ENCODE measurements at places on chromosomes 3 and 15. TPM values are rescaled to one million over a fixed set of nuclear protein-coding genes. Genes with fewer than 3 reads are reported as not detected.
A peak's percentile ranks its signal among the peaks of the same experiment; 100 is the strongest.

- no peak for DNase-seq
These were observed 5.8 kb downstream of the SLC12A6 start for GRCh38 chr15:34331809-34332208.

Gene GHSR
- total RNA-seq = not detected

GRCh38 chr3:13072600-13073325 is 466 bp downstream of the IQSEC1 start:
- no peak for DNase-seq

GRCh38 chr3:115989684-115990421 is 366.5 kb downstream of the GAP43 start:
- DNase-seq = no peak

- DNase-seq = no peak
These were observed 43.2 kb upstream of the TSEN2 start for GRCh38 chr3:12440927-12441714.

Gene SLC9C1
- not detected for total RNA-seq

DNA sequence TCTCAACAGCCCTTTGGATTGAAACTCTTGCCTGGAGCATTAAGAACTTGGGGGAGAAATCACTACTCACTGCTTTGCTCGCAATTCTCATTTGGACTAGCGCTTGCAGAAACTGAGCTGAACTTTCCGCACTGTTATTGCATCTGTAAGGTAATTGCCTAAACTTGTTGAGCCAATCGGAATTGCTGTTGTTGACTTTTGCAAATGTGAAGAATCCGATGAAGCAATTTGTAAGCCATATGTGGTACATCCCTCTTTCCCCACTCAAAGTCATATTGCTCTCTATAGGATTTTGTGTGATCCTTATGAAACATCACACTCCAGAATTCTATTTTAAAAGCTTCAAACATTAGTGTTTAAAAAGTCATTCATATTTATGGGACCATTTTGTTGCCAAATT is 191.7 kb upstream of the GBE1 start:
- no peak for DNase-seq

Gene OIP5
- total RNA-seq = 21.6 TPM

DNA sequence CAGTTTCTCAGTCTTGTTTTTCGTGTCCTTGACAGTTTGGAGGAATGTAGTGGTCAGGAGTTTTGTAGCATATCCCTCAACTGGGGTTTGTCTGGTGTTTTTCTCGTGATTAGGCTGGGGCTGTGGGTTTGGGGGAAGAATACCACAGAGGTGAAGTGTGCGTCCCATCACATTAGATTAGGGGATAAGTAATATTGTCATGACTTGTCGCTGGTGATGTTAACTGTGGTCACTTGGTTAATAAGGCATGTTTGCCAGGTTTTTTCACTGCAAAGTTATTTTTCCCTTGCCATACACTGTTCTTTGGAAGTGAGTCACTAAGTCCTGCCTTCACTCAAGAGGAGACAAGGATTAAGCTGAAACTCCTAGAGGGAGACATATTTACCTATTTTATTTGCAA is 39.1 kb downstream of the PAK2 start:
- DNase-seq = no peak

Gene NRG4
- not detected for total RNA-seq

Gene PDZRN3
- not detected for total RNA-seq

- DNase-seq = no peak
These were observed 944 bp downstream of the SLITRK3 start for GRCh38 chr3:165195241-165195639.

GRCh38 chr3:127182431-127182830 is 10.5 kb upstream of the PRR23E start:
- DNase-seq = no peak

DNA sequence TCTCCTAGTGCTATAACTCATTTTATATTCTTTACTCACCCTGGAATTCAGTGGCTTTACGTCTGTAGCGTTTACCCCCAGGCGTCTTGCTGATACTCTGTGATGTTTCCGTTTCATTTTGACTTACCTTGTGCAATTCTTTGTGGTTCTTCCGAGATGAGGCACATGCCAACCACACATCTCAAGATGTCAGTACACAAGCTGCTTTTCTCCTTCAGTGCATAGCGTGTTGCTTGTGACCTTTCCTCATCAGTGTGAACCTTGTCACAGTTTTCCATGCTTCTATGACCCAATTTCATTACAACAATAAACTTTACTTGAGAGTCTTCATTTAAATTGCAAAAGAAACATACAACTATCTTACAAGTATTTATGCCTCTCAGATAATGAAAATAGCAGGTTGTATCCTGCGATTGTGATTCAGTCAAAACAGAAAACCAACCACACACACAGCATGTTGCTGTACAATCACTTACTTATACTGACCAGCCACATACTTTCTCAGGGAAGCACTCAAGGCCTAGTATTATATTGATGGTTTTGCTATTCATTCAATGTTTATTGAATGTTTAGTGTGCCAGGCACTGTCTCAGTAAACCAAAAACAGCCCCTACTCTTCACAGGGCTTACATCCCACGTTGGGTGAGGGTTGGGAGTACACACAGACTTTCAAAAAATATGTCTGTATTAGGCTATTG is 4.6 kb upstream of the TBL1XR1 start:
- peak; percentile 65 for DNase-seq

Gene IGSF11
- 0.10 TPM for total RNA-seq

GRCh38 chr3:27666708-27667107 is 55.4 kb downstream of the EOMES start:
- DNase-seq = no peak

DNA sequence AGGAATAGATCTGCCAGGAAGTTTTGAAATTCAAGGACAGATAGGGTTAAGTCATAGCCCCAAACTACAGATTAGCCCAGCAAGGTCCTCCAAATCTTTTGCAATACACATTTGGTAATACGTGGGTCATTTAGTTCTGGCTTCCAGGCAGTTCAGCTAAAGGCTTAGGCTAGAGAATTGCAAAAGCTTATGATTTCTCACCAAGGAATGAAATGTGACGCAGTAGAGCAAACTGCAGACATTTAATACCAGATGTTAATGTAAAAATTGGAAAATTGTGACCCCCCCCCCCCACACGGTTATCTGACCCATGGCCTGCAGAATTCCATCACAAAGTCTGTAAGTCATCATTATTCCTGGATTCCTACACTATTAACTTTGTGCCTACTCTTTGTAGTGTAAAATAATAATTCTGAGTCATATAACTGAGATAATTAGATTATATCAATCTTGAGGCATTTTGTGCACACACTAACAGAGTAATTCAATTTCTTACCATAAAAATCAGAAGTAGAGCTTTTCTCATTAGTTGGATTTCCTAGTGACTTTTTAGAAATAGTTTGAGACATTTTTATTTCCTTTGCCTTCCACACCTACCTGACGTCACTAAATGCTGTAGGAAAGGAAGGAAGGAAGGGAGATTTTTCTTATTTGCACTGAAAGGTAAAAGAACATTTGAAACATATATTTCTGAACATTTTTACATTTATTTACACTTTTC is 235.2 kb downstream of the DTWD1 start:
- no peak for DNase-seq

- no peak for DNase-seq
These were observed 558.7 kb downstream of the MAGI1 start for GRCh38 chr3:65479990-65480389.

DNA sequence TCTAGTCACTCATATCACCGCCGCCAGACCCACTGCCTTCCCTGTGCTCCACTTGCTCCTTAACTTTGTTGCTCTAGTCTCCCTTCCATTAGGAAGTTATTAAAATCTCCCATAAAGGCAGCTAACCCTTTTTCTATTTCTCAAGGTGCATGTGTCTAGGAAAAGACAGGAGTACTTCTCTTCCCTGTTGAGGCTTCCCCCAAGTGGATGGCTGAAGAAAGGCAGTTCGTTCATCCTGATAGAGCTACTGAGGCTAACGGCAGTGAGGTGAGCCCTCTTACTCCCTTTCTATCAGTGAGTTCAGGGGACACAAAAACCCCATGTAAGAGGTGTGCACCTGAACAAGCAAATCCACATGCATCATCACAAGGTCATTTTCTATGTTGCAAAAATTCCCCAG is 397.8 kb downstream of the IGSF11 start:
- DNase-seq = no peak

DNA sequence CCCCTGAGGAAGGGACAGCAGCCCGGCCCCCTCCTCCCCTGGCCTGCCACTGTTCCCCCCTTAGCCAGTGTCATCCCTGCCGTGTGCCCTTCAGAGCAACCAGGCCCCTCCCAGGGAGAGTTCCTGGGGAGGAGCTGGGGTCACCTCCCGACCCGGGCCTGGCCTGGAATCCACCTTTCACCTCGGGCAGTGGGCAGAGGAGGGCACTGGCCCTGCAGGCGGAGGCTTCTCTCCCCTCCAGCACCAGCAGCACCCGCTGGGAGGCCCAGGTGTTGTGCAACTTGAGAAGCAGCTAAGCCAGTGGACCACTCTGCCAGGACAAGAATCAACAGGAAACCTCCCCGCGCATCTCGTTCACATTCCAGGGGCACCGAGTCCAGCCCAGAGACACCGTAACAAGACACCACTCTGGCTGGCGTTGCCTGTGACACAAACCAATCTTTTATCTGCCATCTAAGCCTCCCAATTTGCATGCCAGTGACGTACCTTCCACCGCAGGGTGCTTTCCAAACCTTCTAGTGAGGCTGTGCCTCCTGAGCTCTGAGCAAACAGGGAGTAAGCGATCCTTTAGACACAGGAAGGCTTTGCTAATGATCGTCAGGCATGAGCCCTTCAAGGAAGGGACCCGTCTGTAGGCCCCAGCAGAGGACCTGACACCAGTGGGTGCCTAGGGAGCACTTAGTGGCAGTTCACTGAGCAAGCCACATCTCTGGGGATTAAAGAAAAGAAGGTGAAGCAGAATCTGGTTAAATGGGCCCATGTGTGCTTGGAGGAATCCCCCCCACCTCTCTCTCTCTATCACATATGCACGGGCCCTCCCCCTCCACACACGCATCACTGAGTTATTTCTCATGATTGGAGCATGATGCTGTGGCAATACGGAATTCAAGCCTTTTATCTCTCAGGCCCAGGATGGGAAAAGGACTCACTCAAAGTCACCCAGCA is 98.9 kb upstream of the TLE3 start:
- DNase-seq = no peak

Gene SYNPR
- total RNA-seq = not detected

Measured in activated naive CD8-positive, alpha-beta T cell treated with anti-CD3 and anti-CD28 coated beads for 36 hours (primary cell).